ENCODE measurements at places on chromosomes 7 and 10.

- no peak for DNase-seq
These were observed 47.2 kb downstream of the DNAJC12 start for GRCh38 chr10:67790534-67791408.

GRCh38 chr10:131620904-131621303, 279.9 kb upstream of the PPP2R2D start:
- DNase-seq = no peak

DNA sequence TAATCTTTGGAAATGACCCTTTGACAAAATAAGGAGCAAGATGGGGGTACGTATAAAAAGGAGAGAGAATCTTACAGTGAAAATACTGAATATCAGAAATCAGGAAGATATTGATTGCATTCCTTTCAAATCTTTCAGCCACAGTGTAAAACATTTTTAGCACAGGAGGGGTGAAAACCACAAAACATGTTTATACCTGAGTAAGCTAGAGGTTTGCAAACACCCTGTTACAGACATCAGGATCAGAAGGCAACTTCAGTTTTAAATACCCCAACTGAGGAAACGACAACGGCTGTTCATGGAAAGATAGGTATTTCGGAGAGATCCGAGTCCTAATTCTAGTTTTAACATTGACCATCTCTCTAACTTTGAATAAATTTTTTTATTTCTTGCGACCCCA, 69.1 kb upstream of the ITGB1 start:
- DNase-seq = no peak

DNA sequence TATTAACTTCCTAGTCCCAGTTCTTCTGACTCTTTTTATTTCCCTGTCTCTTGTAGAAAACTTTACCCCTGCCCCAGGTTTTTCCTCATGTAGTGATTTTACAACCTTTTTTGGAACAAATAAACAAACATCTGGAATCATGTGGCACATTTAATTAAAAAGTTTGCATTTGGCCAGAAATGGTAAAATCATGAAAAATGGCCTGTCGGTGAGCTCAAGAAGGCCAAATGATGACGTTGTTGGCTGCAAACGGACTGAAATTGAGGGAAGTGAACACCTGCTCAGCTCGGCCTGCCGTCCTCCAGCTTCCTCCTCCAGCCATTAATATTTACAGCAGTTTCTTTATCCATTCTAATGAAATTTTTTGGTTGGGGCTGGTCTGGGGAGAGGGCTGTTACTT, 902.8 kb downstream of the LRMDA start:
- no peak for DNase-seq

- no peak for DNase-seq
These were observed 238.2 kb upstream of the AGK start for GRCh38 chr7:141312828-141313521.

- no peak for DNase-seq
These were observed 100.5 kb downstream of the TACC2 start for GRCh38 chr10:122089311-122090017.

DNA sequence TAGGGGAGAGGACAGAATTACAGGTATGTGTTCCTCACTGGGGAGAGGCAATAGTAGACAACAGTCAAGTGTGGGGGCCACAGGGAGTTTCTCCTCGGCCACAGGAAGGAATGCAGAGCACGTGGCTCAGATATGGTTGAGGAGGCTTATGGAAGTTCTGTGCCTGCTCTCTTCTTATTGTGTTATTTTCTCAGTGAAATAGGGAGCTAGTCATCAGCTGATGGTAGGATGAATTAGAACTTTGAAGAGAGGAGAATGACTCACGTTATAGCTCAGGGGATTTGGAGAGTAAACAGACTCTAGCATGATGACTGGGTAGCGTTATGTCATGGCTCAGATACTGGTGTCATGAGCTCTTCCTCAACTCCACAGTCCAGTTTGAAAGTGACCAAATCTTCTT, 308.3 kb upstream of the IGFBP3 start:
- no peak for DNase-seq

DNA sequence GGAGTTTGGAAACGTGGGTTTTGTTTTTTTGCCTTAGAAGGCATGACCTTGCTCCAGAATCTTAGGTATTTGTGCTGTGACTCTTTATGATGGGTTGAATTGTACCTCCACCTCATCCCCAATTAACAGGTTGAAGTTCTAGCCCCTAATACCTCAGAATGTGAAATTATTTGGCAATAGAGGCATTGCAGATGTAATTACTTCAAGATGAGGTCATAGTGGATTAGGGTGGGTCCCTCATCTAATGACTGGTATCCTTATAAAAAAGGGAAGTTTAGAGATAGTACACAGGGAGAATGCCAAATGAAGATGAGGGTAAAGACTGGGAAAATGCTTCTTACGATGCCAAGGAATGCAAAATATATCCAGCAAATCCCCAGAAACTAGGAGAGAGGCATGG, 3.0 kb upstream of the FAM200A start:
- DNase-seq = no peak
